ENCODE measurements at places on chromosomes 16 and 17. TPM values are rescaled to one million over a fixed set of nuclear protein-coding genes. Genes with fewer than 3 reads are reported as not detected.

DNA sequence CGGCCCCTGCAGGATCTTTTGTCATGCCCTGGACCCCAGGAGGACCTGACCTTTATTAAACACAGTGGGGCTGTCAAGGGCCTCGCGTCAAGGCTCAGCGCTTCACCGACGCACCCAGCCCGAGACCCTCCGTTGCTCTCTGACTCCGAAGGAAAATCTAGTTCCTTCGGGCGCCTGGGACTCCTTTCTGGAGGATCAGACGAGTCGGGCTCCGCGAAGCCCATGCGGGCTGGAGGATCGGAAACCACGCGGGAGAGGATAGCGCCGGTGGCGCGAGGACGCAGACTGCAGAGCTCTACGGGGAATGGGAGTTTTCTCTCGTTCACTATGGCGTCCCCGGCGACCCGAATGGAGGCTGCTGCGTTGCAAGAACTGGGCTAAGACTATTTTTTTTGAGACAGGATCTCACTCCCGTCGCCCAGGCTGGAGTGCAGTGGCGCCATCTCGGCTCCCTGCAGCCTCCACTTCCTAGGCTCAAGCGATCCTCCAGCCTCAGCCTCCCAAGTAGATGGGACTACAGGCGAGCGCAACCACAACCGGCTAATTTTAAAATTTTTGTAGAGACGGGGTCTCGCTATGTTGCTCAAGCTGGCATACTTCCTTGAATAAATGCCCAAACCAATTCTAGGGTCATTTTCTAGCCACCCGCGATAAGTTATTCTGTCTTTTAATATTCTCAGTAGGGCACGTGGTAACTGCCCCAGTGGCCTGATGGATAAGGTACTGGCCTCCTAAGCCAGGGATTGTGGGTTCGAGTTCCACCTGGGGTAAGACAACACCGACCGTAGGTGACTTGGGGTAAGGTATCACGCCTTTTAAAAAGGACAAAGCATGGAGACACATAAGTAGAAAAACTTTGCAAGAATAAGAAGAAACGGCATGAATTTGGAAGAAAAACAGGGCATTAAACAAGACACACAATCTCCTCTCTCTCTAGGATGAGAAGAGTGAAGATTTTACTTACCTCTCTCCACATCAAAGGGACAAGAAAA is 5.5 kb downstream of the OR1F1 start:
- DNase-seq, result no peak

GRCh38 chr17:31580706-31581490 is 189.4 kb downstream of the RAB11FIP4 start:
- DNase-seq, result peak; percentile 75

The ABCC12 gene
- not detected for total RNA-seq

DNA sequence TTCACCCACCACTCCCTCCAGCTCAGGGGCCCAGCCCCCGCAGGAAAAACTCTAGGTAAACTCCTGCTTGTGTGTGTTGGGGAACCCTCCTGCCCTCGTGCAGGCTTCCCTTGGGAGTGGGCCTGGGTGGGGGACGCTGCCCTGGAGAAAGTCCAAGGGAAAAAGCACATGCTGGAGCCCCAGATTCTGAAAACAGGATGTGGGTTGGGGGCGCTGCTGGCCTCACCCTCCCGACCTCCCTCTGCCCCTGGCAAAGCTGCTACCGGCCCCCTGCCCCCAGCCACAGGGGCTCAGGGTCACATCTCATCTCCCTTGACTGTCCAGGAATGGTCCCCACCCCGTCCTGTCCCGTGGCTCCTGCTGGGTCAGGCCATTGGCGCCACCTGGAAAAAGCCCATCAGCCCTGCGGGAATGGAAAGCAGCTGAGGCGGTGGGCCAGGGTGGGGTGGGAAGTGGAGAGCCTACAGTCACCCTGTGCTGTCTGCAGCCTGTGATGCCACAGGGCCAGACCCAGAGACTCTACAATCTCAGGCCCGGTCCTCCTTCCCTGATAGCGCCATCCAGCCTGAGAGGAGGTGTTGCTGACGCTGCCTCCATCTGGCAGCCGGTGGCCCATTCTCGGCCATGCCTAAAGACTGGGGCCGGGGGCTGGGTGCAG is 2.5 kb upstream of the GJD3 start:
- no peak for DNase-seq

- DNase-seq, result no peak
Observed at GRCh38 chr16:85195900-85196772, 83.9 kb upstream of the CIBAR2 start.

GRCh38 chr16:50697881-50698767 is 4.7 kb downstream of the NOD2 start:
- no peak for DNase-seq

The PSKH1 gene
- total RNA-seq, result 27.4 TPM

The ASGR1 gene
- total RNA-seq, result 2.3 TPM

Measured in sciatic nerve (tissue), 2 donors.